ENCODE measurements at places on chromosomes 5 and 9.
A peak's percentile ranks its signal among the peaks of the same experiment; 100 is the strongest.

DNA sequence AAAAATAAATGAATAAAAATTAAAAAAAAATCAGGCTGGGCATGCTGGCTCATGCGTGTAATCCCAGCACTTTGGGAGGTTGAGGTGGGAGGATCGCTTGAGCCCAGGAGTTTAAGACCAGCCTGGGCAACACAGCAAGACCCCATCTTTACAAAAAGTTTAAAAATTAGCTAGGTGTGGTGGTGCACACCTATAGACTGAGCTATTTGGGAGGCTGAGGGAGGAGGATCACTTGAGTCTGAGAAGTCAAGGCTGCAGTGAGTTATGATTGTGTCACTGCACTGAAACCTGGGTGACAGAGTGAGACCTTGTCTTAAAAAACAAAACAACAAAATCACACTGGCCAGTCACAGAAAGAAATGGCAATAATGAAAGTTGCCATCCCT, 3.4 kb upstream of the CNTRL start:
- no peak for DNase-seq

DNA sequence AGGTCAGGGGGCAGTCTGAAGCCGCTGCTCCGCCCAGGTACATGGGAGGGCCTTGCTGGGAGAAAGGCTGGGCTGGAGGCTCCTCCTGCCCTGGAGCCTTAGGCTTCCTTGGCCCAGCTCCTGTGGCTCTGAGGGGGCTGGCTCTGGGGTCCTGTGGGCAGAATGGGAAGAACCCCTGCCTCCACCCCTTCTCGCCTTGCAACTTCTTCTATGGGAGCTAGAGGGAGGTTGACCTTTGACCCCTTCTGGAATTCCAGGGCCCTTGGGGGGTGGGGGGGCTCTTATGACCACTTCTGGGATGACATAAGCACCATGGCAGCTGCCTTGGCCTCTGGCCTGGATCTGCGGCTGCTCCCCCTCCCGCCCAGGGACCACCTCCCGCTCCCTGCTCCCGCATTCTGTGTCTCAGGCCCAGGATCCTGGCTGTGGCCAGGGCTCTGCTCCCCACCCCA, 32.2 kb downstream of the IER5L start:
- DNase-seq = peak; percentile 65

GRCh38 chr9:128115187-128116103, 12.1 kb downstream of the PTGES2 start:
- no peak for DNase-seq

GRCh38 chr5:153619771-153620170, 129.3 kb downstream of the GRIA1 start:
- DNase-seq = no peak

- no peak for DNase-seq
Measured at GRCh38 chr9:13118313-13118712, 161.2 kb downstream of the MPDZ start.

- no peak for DNase-seq
Measured at GRCh38 chr5:129905473-129906176, 1.4 kb downstream of the CHSY3 start.

- no peak for DNase-seq
Measured at GRCh38 chr9:137956039-137956438, 78.5 kb downstream of the CACNA1B start.

DNA sequence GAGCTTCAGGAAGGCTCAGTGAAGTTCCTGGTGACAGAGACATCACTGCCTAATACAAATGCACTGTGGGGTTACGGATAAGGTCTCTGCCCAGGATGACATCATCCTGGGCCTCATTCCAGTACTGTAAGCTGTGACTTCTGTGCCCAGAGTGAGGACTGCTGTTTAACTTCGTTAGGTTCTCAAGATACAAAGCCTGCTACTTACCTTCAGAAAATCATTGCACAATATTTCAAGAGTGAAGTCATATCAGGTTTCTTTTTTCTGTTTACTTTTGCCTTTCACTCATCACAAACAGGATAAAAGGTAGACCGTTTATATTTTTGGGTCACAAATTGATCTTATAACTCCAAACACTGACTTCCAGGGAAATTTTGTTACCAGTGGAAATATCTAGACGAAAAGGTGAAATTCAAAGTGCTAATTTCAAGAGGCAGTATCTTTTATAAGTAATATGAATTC, 241.2 kb downstream of the PIK3R1 start:
- peak; percentile 63 for DNase-seq

DNA sequence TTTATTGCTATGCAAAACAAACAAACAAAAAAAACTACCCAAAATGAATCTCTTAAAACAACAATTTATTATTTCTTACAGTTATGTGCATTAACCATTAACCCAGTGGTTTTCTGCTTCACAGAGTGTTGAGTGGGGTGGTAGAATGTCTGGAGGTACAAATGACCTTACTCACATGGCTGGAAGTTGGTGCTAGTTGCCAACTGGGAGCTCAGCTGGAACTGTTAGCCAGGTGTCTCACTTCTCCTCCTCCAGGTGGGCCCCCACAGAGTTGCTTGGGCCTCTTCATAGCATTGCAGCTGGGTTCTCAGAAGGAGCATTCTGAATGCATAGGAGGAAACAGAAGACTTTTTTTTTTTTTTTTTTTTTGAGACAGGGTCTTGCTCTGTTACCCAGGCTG, 10.5 kb upstream of the B4GALT1 start:
- DNase-seq = no peak

DNA sequence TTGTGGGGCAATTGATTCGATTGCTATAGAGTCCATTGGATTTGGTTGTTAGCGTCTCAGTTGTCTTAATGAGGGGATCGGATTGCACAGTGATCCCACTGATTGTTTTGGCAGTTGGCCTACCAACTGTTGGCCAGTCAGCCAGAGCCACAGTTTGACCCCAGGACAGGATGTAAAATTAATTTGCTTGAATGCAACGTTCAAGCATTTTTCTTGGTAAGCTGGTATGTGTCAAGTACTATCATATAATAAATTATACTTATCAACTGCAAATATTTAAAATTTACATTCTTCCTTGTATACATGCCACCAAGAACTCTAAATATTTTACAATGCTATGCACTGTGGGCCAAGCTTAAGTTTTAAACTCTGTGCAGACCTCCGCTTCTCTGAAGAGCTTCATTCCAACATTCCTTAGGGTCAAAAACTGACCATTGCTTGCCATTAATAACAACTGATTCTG, 80.4 kb upstream of the OSMR start:
- no peak for DNase-seq

DNA sequence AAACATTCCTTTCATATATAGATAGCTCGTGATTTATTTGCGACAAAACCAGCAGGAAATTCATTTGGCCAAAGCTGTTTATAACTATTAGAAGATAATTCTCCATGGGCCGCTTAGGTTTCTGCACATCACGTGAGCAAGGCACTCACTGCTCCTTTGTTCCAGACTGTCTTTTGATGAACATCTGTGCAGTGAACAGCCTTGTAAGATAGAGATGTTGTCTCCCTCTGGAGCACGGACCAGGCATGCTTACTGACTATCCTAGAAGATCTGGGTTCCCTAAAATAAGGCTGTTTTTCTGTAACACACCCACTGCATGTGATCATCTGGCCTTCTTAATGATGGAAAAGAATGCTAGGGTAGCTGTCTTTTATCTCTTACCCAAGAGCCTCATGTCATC, 30.9 kb downstream of the YIPF5 start:
- DNase-seq = no peak

DNA sequence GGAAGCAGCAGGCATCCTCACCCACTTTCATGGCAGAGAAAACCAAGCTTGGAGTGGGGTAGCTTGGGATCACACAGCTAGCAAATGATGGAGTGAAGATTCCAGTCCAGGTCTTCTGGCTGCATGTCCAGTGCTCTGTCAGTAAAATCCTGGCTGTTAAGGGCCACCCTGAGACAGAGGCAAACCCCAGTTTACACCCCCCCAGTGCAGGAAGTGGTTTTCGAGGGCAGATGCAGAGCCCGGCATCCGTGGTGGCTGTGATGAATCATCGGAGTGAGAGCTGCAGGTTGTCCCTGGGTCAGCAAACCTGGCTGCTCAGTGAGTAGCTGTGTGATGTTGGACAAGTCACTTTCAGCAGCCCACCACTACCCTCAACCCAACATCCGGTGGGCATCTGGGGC, 115.4 kb downstream of the RGS3 start:
- DNase-seq = peak; percentile 92

GRCh38 chr5:163248333-163248732, 189.1 kb upstream of the CCNG1 start:
- no peak for DNase-seq

GRCh38 chr5:61631438-61631941, 299.4 kb downstream of the ZSWIM6 start:
- no peak for DNase-seq

GRCh38 chr5:76175821-76176403, 92.7 kb downstream of the SV2C start:
- no peak for DNase-seq

DNA sequence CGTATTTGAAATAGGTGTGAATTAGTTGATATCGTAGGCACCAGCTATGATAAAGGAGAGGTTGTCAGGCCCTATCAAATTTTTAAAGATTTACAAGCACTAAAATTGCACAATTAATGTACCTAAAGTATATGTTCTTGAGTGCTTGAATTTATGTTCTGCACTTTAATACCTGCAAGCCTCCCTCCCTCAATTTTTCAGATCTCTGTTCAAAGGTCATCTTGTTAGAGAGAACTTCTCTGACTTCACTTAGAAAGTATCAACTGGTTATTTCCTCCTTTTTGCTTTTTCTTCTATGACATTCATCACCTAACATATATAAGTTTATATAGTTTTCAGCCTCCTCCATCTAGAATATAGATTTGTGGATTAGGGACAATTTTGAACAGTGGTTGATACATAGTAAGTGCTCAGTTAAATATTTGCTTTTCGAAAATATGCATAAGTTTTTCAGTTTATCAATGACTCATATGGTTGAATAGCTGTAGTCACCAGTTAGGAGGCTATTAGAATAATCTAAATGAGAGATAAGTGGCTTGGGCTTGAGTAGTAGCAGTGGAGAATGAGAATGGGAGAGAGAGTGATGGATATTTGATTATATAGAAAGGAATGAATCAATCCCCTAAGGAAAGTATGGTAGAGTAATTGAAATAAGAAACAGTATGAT, 37.3 kb downstream of the LOX start:
- DNase-seq = no peak

GRCh38 chr5:168780888-168781287, 201.7 kb upstream of the PANK3 start:
- no peak for DNase-seq

DNA sequence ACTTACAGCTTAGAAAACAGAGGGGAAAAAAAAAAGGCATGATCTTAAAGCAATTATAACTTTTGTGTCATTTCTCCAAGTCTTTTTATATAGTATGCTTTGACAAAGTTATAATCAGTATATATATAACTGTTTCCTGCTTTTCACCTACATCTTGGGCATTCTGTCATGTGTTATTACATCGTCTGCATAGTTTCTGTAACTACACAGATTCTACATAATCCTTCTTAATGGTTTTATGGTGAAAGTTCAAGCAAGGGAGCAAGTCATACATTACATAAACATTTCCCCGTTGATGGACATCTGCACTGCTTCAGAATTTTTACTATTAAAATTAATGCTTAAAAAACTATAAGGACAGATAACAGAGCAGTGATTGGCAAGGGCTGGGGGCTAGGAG, 12.1 kb downstream of the FEM1C start:
- DNase-seq = no peak

Data from PC-9 (cell line).